Naive thymus-derived CD8-positive, alpha-beta T cell (primary cell): ENCODE measurements at places on chromosomes 6 and 20. TPM values are rescaled to one million over a fixed set of nuclear protein-coding genes. Genes with fewer than 3 reads are reported as not detected.

EFCAB8 gene
- total RNA-seq: 2.9 TPM

SLC4A11 gene
- total RNA-seq: 2.1 TPM

AFG1L gene
- 8.7 TPM for total RNA-seq

SLC17A2 gene
- total RNA-seq: not detected

DDX43 gene
- total RNA-seq: 1.0 TPM

FAM217A gene
- not detected for total RNA-seq

TNFRSF6B gene
- 1.1 TPM for total RNA-seq

- H3K27me3 ChIP-seq: no peaks in the 10 kb centered on the region
- DNase-seq: peak; percentile 50
- H3K36me3 ChIP-seq: peaks cover 14% of the 10 kb centered on the region
- peak overlapping the region; percentile 91 for H3K27ac ChIP-seq
- peak overlapping the region; percentile 89 for H3K4me3 ChIP-seq
Measured at GRCh38 chr20:1286267-1287024, 20.4 kb downstream of the SNPH start.

- H3K27ac ChIP-seq: peak overlapping the region; percentile 21
- no peaks in the 10 kb centered on the region for H3K27me3 ChIP-seq
- no peak for DNase-seq
- H3K4me1 ChIP-seq: peaks cover 82% of the 10 kb centered on the region
Measured at GRCh38 chr6:24988562-24988961, 52.8 kb upstream of the RIPOR2 start.

DNA sequence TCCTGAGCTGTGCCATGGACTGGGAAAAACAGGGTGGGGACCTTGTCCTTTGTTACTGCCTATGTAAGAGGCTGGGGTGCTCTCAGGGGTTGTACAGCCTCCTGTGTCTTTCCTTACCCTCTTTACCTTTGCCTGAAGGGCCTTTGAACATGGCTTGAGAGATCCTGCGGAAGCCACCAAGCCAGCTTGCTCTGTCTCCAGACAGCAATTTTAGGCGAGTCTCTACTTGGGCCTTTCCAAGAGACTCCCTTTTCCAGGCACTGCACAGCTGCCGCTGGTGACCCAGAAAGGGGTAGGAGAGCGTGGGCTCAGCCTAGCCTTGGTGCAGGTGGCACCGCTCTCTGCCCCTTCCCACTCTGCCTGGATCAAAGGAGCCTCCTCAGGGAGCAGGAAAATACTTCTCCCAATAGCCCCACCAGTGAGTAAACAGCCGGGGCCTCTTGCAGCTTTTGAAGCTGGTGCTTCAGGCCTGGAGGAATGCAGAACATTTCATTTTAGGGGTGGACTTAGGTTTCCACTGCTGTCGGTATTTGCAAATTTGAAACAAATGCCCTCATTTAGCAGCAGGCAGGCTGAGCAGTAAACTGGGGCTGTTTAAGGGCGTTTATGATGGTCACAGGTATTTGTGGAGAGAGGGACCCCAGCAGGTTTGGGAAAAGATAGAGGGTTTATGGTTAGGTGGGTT, 13.9 kb downstream of the PTK7 start:
- H3K27ac ChIP-seq: no peak overlapping the region
- no peaks in the 10 kb centered on the region for H3K36me3 ChIP-seq
- DNase-seq: no peak
- peaks cover 16% of the 10 kb centered on the region for H3K4me1 ChIP-seq
- no peaks in the 10 kb centered on the region for H3K27me3 ChIP-seq
- no peak overlapping the region for H3K4me3 ChIP-seq

GRCh38 chr6:165662749-165663376, at the start of gene PDE10A:
PDE10A (minus strand) TSS chr6:165663241; CDS start chr6:165662811, 430 bp downstream.
- H3K36me3 ChIP-seq: peaks cover 2% of the 10 kb centered on the region
- DNase-seq: no peak
- no peak within 1 kb of the TSS for H3K27ac ChIP-seq
- H3K27me3 ChIP-seq: peaks cover 30% of the 10 kb centered on the region
- peak within 1 kb of the TSS; percentile 63 for H3K4me3 ChIP-seq
- H3K4me1 ChIP-seq: no peaks in the 10 kb centered on the region

DNA sequence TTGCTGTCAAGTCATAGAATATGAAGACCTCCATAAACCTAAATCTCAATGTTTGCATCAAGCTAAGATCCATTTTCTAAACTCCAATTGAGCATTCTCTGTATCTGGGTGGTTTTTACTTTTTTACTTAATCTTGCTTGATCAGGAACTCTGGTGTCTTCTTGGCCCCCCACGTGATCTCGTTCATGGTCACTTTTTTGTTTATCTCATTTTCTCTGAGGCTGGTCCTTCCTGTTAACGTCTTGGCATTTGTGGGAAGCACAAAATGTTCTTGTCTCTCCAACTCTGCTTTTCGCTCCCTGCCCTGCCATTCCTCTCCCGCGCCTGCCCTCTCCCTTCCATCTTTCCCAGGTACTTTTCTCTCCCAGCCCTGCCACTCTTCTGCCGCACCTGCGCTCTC, 14.0 kb upstream of the MAPRE1 start:
- DNase-seq: no peak
- H3K36me3 ChIP-seq: peaks cover 3% of the 10 kb centered on the region
- no peaks in the 10 kb centered on the region for H3K4me1 ChIP-seq
- no peak overlapping the region for H3K4me3 ChIP-seq

- H3K36me3 ChIP-seq: no peaks in the 10 kb centered on the region
- H3K27me3 ChIP-seq: peaks cover 3% of the 10 kb centered on the region
Measured at GRCh38 chr6:136506124-136506799, 44.0 kb downstream of the MAP7 start.

GRCh38 chr6:8736156-8736895, 301.0 kb upstream of the SLC35B3 start:
- no peaks in the 10 kb centered on the region for H3K4me1 ChIP-seq
- H3K4me3 ChIP-seq: no peak overlapping the region

DNA sequence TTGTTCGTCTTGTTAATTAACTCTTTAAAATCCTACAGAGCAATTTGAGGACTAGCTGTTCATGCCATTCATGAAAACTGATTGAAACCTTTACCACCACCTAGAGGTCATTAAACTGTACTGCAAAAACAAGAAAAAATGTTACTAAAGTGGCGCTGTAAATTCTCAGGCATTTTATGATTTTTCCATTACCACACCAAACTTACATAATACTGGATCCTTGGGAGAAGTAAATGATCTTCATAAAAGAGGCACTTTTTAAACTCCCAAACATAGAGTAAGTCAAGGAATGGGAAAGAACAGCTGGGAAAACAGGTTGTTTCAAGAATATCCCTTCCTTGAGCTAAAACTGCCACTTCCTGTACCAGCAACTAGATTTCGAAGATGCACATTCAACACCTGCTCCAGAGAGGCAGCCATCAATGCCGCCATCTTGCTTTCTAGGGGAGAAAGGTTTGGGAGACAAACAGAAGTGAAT, 54.3 kb downstream of the MYLIP start:
- no peaks in the 10 kb centered on the region for H3K27me3 ChIP-seq
- peaks cover 13% of the 10 kb centered on the region for H3K4me1 ChIP-seq
- peak overlapping the region; percentile 7 for H3K4me3 ChIP-seq
- no peak overlapping the region for H3K27ac ChIP-seq

GRCh38 chr20:63911176-63911575, 16.2 kb downstream of the DNAJC5 start:
- H3K27ac ChIP-seq: peak overlapping the region; percentile 79
- H3K4me3 ChIP-seq: peak overlapping the region; percentile 25
- no peak for DNase-seq
- no peaks in the 10 kb centered on the region for H3K27me3 ChIP-seq

GRCh38 chr6:169208011-169208410, 45.6 kb downstream of the THBS2 start:
- H3K27me3 ChIP-seq: no peaks in the 10 kb centered on the region
- peaks cover 35% of the 10 kb centered on the region for H3K36me3 ChIP-seq
- DNase-seq: no peak

DNA sequence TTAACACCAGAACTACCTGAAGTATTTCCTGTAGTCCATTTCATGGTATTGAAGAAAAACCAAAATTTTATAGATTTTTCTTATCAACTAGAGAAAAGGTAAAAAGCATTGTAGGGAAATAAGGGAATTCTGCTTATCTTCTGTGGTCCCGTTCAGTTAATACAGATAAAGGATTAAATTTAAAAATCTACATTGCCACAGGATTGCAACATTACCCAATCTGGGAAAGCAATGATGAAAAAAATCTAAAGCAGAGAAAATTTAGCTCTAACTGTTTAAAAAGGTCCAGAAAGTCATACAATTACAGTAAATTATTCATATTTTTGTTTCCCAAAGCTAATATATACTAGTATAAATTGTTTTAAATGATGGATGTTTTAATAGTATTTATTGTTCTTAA, 18.0 kb downstream of the POLH start:
- H3K4me3 ChIP-seq: no peak overlapping the region
- no peak for DNase-seq
- H3K27ac ChIP-seq: no peak overlapping the region
- H3K4me1 ChIP-seq: no peaks in the 10 kb centered on the region
- no peaks in the 10 kb centered on the region for H3K27me3 ChIP-seq

DNA sequence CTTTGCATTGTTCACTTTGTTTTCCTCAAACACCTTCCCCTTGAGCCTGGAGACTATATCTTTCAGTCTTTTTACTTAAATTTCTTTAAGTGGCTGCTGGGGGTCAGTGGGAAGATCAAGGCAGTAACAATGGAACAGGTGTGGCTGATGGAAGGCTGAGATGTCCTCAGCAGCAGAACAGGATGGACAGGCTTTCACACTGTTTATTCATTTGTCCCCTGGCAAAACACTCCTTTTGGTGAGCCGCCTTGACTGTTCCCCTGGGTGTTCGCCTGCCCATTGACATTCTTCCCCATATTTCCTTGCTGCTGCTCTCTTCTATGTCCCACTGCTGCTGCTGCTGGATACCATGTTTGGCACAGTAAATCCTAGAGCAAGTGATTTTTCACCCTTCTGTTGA, 38.1 kb downstream of the RNF144B start:
- no peak for DNase-seq
- H3K27me3 ChIP-seq: no peaks in the 10 kb centered on the region
- no peak overlapping the region for H3K27ac ChIP-seq
- peaks cover 3% of the 10 kb centered on the region for H3K4me1 ChIP-seq

GRCh38 chr6:92945799-92946198, 473.6 kb downstream of the EPHA7 start:
- DNase-seq: no peak
- no peak overlapping the region for H3K27ac ChIP-seq
- H3K36me3 ChIP-seq: no peaks in the 10 kb centered on the region
- no peak overlapping the region for H3K4me3 ChIP-seq

- H3K27me3 ChIP-seq: peaks cover 19% of the 10 kb centered on the region
- peak overlapping the region; percentile 88 for H3K27ac ChIP-seq
Measured at GRCh38 chr20:26208296-26209091, 511.8 kb upstream of the ZNF337 start.

DNA sequence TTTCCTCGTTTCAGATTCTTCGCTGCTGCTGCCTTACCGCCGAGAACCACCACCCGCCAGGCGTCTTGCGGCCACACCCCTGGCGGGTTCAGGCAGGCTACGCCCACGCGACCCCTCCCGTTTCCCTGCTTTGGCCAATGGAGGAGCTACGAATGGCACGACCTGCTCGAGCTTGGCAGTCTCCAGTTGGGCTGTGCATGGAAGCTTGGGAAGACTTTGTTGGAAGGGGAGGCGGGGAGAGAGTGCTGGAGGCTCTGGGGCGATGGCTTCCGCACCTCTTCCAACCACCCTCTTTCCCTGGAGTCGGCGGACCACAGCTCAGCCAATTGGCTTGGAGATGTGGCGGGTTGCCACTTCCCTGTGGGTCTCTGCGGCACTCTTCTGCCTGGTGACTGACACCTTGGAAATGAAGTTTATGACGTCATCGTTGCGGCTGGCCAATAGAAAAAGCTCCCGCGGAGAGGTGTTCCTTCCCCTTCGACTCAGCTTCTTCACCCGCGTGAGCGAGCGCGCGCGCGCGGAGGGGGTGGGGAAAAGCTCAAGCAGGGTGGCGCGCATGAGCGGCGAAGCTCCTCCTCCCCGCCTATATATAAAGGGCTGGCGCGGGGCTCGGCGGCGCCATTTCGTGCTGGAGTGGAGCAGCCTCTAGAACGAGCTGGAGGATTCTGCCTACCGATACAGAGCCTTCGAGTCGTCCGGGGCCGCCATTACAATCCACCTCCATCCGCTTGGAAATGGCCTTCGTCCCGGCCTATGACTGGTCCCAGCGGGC, 3.4 kb downstream of the BRD2 start:
- H3K27ac ChIP-seq: peak overlapping the region; percentile 97
- peaks cover 46% of the 10 kb centered on the region for H3K4me1 ChIP-seq
- peaks cover 13% of the 10 kb centered on the region for H3K36me3 ChIP-seq
- DNase-seq: peak; percentile 100

DNA sequence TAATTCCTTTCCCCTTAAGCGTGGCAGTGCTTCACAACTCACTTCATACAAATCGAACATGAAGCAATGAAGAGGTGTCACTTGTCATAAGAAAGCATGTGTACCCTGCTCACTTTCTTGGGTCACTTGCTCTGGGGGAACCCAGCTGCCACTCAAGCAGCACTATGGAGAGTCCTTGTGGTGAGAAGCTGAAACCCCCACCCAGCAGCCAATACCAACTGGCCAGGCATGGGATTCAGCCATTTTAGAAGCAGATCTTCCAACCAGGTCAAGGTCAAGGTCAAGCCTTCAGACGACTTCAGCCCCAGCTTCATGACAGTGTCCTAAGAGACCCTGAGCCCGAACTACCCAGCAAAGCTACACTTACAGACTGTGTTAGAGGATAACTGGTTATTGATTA, 62.8 kb downstream of the PSMB1 start:
- H3K4me3 ChIP-seq: no peak overlapping the region
- H3K36me3 ChIP-seq: peaks cover 5% of the 10 kb centered on the region
- H3K27ac ChIP-seq: no peak overlapping the region
- peaks cover 14% of the 10 kb centered on the region for H3K27me3 ChIP-seq

DNA sequence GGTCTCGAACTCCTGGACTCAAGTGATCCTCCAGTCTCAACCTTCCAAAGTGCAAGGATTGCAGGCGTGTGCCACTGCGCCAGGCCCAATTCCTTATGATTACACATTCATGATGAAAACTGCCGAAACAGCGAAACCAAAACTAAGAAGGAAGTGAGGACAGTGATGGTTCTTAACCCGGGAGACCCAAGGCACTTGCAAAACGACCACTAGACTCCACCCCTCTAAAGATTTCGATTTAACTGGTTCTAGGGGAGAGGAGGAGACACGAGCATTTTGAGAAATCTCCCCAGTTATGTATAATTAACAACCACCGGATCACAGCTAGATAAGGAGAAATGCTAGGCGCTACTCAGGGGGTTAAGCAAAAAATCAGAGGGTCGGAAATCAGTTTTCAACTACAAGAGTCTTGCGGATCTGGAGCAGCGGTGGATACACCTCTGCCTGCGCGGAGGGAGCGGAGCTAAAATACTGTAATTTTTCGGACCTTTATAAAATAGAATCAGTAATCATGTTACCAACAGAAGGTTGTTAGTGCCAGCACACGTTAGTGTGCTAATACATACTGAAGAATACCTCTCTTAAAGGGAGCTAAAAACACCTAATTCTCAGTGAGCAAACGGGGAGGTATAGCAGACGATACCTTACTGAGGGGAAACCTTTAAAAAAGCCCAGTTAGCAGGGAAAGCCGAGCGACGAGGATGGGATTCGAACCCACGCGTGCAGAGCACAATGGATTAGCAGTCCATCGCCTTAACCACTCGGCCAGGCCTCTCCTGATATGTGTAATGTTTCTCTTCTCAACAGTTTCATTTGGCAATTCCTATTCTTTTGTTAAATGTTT, 60.0 kb upstream of the BTN3A2 start:
- H3K27me3 ChIP-seq: no peaks in the 10 kb centered on the region
- no peaks in the 10 kb centered on the region for H3K36me3 ChIP-seq
- DNase-seq: peak; percentile 71
- H3K27ac ChIP-seq: peak overlapping the region; percentile 95
- H3K4me1 ChIP-seq: peaks cover 36% of the 10 kb centered on the region
